ENCODE measurements at places on chromosomes 1 and 21.

DNA sequence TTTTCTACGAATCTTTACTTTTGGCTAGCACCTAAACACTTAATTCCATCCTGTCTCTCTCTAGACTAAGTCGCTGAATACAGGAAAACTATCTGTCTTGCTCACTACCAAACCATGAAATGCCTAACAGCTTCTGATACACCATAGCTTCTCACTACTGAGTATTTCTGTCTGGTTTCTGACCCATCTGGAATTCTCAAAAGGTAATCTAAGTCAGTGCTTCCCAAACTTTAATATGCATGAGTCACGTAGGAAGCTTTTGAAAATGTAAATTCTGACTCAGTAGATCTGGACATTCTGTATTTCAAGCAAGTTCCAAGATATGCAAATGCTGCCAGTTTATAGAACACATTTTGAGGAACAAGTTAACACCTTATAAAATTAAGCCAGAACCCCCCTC lies 9.2 kb upstream of the OVGP1 start:
- no peak for DNase-seq

GRCh38 chr1:40887012-40887378 lies 24.8 kb upstream of the CITED4 start:
- DNase-seq = no peak

DNA sequence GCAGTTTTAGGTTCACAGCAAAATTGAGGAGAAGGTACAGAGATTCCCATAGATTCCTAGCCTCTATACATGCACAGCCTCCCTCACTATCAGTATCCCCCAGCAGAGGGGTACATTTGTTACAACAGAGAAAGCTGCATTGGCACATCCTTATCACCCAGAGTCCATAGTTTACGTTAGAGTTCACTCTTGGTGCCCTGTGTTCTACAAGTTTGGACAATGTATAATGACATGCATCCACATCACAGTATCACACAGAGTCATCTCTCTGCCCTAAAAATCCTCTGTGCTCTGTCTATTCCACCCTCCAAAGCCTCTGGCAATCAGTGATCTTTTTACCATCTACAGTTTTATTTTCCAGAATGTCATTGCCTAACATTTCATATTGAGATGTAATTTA lies 22.3 kb upstream of the RGS16 start:
- no peak for DNase-seq

DNA sequence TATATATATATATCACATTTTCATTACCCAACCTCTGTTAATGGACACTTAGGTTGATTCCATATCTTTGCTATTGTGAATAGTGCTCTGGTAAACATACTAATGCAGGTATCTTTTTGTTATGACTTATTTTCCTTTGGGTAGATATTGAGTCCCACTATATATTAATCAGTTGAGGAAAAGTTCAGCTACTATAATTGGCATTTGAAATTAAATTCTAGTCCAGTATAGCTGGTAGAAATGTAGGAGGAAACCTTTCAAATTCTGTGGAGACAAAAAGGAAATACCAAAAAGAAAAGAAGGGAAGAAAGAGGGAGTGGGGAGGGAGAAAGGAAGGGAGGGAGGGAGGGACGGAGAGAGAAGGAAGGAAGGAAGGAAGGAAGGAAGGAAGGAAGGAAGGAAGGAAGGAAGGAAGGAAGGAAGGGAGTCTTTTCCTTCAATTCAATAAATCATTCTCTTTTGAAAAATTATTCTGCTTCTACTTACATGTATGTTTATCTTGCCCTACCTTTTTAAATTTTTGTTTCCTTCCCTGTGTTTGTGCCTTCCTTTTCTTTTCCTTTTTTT lies 311.9 kb downstream of the TPR start:
- no peak for DNase-seq

DNA sequence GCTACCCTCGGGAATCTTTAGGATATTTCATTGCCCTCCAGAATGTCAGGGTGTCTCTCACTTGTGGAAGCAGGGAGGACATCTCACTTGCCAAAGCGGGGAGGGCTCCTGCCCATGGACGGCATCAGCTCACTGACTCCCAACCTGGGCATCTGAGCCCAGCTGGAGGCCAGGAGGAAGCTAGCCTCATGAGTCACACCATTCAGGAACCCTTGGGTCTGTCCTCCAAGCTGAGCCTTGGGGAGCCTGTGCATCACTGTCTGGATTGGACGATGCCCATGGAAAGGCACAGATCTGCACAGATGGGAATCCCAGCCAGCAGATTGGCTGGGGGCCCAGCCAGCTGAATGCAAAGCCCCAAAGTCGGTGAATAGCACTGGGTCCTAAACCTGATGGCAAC lies 25.2 kb downstream of the WNT3A start:
- no peak for DNase-seq

- no peak for DNase-seq
Measured at GRCh38 chr1:109466452-109467300, at the start of gene SYPL2. SYPL2 (plus strand) TSS chr1:109466546; CDS start chr1:109466844, 298 bp downstream.
